ENCODE measurements at places on chromosomes 7 and 10.

GRCh38 chr10:83603708-83604107, 535.6 kb upstream of the GHITM start:
- DNase-seq, result no peak

GRCh38 chr7:120925392-120925791, 25.2 kb upstream of the ING3 start:
- no peak for DNase-seq

GRCh38 chr10:113480851-113481502, 71.9 kb upstream of the HABP2 start:
- DNase-seq, result peak; percentile 34

GRCh38 chr7:45021604-45022296, 21.7 kb downstream of the CCM2 start:
- no peak for DNase-seq

- no peak for DNase-seq
Observed at GRCh38 chr7:13457790-13458189, 531.7 kb downstream of the ETV1 start.

DNA sequence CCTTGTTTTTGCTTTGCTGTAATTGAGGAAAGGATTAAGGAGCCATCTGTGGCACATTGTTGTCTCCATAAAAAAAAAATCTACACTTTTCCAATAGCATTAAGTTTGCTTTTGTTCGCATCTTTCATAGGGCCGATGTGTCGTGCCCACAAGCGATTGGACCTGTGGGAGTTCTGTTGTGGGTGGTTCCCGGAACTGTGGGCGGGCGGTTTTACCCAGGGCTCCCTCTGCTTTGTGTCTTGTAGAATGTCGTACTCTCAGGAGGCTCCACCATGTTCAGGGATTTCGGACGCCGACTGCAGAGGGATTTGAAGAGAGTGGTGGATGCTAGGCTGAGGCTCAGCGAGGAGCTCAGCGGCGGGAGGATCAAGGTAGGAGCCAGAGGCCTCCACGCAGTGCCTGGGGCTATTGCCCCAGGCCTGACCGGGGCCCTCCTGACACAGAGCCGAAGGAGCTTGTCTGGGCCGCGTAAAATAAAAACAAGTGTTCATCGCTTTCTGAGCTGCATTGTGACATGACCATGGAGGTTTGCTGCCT, 92.4 kb downstream of the ACTR3B start:
- no peak for DNase-seq

DNA sequence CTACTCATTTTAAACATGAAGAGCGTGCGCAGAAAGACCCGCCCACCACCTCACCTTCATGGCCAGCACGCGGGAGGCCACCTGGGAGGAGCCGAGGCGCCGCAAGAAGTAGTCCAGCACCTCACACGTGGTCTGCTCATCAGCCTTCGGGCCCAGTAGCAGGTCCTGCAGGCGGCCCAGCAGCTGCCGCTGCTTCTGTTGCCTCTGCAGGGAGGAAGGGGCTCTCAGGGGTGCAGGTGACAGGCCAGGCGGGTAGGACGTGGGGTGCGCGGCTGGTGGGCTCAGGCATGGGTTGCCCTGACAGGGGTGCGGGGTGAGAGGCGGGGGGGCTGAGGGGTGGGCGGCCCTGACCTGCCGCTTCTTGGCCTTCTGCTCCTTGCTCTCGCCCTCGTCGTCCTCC, 17.6 kb downstream of the INTS1 start:
- DNase-seq, result no peak

Measured in NCI-H1105 (cell line).